Activated T-helper 1 cell treated with anti-CD3 and anti-CD28 coated beads, Interleukin-2, amount 50 U/mL, for 16 hours (primary cell): ENCODE measurements at places on chromosomes 12 and 14.

DNA sequence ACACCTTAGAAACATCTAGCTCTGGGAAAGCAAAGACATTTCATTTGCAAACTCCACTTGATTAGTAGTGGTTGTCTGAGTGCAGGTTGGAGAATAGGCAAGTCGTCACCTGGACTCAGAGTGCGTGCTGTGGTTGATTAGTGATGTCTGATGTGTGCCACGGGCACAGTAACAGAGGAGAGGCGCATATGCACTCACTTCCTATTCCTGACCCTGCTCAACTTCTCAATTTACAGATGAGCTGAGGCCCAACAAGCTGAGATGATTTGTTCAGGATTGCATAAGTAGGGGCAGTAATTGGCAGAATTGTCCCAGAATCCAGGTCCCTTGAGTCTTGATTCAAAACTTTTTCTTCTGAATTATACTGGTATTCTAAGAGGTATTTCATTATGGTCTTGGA lies 44.9 kb downstream of the ADCK1 start:
- DNase-seq = no peak

DNA sequence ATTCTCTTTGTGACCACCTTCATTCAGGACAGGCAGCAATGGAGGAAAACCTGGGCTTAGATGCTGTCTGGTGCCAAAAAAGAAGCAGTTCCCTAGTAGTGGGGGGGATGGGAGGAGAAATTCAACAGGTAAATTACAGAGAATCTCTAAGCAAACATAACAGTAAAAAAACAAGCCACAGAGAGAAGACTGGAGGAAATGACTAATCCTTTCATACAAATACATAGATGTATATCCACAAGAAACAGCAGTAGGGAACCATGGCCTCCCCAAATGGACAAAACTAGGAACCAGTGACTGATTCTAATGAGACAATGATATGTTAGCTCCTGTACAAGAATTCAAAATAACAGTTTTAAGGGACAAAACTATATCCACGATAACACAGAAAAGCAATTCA lies 513.0 kb downstream of the NAV3 start:
- no peak for DNase-seq

DNA sequence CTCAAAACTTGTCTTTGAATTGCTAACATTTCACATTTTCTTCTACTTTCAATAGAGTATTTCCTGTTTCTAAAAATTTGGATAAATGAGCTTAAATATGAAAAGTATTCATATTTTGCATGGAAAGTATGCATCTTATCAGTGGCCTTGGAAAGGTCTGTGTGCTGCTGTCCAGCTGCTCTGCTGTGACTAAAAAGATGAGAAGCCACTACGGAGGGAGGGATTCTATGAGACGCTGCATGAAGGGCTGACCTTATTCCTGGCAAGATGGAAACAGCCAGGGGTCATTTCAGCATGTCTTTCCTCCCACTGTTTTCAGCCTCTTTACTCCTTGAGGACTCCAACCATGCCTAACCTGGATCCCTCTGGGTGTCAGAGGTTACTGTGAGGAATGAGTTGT lies 13.0 kb downstream of the PIWIL1 start:
- DNase-seq = no peak

DNA sequence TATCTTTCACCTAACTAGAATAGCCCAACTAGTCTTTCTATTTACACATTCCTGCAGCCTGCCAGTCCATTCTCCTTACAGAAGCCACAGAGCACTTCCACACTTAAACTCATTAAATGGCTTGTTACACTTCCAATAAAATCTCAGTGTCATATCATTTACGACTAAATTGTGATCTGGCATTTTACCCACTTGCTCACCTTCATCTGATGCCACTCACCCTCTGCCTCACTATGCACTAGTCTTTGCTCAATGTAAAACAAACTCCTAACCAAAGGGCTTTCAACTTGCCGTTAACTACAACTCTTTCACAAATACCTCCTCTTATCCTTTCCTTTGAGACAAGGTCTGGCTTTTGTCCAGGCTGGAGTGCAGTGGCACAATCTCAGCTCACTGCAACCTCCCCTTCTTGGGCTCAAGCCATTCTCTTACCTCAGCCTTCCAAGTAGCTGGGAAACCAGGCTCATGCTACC lies 24.1 kb downstream of the YAF2 start:
- no peak for DNase-seq

DNA sequence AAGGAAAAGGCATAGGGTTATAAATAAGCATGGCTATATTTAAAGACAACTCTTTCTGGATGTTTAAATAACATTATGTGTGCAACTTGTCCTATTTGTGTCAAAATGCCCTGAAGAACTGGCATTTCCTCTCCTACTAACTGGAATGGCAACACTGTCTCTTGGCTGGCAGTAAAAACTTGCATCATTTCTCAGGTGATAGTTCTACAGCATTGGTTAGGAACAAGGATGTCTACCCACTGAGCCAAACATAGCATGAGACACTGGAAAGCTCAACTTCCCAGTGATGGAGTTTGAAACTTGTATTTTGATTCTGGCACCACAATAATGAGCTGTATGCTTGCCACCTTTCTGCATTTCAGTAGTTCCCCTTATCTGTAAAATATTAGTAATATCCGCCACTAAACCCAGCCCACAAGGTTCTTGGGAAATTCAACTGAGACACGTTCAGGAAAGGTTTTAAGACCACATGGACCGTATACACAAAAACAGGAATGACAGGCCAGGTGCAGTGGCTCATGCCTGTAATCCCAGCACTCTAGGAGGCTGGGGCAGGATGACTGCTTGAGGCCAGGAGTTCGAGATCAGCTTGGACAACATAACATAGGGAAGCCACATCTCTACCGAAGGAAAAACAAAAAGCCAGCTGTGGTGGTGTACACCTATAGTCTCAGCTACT lies 5.1 kb downstream of the SLC38A2 start:
- DNase-seq = no peak

- DNase-seq = no peak
Measured at GRCh38 chr14:28467611-28468010, 299.0 kb upstream of the FOXG1 start.

DNA sequence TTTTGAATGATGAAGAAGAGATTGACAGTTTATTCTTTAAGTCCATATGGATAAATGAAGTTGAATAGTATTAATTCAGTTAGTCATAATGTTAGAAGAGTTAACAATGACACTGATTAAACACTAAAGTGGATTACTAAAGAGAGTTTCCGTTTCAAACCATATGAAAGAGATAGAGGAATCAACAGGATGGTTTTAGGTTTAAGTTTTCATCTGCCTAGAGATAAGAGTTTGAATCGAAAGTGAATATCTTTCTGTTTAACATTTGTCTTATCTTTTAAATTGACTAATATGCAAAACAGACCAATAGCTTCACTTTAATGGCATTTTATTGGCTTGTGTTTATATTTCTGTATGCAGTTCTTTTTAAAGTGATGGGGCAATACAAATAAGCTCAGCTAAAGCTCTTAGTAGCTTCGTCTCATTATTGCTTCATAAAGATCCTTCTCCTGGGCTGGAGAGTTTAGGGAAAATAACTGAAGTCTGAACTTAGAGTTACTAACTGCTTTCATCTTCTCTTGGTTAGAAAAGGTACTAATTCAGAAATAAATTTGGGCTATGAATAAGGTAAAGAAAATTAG lies 66.0 kb downstream of the MIPOL1 start:
- no peak for DNase-seq

GRCh38 chr12:32134101-32134888 lies 27.6 kb downstream of the BICD1 start:
- DNase-seq = peak; percentile 17

DNA sequence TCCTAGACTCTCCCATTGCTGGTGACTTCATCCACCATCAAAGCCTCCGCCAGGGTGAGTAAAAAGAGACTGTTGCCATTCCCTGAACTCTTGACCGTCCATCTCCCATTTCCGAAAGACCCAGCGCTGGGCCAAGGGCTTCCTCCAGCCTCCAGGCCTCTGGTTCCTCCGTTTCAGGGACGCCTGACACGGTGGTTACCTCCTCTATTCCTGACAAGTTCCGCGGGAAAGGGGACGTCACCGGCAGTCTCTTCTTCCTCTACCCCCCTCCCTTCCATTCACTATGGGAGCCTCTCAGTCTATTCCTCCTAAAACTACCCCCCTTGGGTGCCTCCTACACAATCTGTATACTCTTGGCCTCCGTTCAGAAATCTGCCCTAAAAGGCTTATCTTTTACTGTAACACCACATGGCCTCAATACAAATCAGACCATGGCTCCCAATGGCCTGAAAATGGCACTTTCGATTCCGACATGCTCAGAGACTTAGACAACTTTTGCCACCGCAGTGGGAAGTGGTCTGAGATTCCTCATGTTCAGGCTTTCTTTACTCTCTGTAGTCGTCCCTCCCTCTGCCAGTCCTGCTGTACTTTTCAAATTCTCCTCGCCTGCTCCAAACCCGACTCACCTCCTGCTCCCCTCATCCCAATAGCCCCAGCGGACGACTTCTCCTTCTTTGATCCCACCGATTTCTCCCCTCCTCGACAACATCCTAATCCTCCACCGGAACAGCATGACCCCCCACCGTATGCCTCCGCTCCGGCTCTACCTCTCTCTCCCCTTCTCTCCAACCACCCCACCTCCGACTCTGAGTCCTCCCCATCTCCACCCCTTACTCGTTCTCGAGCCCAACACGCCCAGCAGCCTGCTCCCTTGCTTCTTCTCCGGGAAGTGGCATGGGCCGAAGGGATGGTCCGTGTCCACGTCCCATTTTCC lies 70.4 kb downstream of the MOK start:
- no peak for DNase-seq
